ENCODE measurements at places on chromosomes 3 and 15.
A peak's percentile ranks its signal among the peaks of the same experiment; 100 is the strongest.

DNA sequence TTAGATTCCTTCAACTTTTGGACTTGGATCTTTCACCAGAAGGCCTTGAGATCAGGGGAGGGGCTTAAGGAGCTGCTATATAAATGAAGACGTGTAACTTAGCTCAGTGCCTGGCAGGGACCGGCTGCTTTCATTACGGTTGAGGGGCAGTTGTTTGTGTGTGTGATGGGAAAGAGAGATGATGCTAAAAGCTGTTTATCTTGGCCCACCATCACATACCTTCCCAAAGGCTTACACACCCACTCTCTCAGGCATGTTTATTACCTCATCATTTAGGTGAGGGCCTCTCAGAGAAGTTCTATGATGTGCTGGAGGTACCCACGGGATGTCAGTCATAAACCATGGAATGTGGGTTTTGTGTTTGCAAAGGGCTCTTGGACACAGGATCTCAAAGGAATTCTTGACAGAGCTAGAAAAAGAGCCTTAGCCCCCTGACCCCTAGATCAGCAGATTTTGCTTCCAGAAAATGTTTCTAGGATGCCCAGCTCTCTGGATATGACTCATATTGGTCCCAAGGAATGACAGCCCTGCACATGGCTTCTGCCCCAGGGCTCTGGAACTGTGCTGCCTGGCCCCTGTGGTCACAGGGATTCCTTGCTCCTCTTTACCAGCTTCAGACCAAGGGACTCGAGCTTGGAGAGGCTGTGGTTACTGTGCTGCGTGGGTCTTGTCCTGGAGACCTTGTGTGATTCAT, 15.9 kb upstream of the SMAD3 start:
- no peak for DNase-seq

DNA sequence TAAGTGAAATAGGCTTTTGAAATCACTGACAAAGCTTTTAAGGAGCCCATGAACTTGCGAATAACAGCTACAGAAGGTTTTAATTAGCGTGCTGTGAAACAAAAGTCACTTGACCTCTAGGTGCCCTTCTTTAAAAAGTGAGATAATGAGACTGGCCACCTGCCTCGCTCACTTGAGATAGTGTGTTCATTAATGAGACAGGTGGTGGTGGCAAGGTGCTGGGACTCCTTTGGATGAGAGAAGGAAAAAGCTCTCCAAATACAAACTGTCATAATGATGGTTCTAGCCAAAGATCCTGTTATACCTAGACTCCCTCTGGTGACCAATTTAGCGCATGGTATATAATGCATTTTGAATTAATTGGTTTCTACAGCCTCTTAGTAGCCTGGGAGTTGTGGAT, 22.7 kb upstream of the IREB2 start:
- no peak for DNase-seq

GRCh38 chr15:42035435-42035761, 14.6 kb upstream of the PLA2G4E start:
- DNase-seq = no peak

- no peak for DNase-seq
These were observed at the start of gene COL7A1 for GRCh38 chr3:48595075-48595525. Gene COL7A1 (minus strand): TSS chr3:48595329. CDS start chr3:48595159, 170 bp downstream.

GRCh38 chr15:68515371-68516095, 63.3 kb upstream of the CORO2B start:
- no peak for DNase-seq

- DNase-seq = no peak
These were observed 15.0 kb downstream of the DNAH1 start for GRCh38 chr3:52331091-52331490.

DNA sequence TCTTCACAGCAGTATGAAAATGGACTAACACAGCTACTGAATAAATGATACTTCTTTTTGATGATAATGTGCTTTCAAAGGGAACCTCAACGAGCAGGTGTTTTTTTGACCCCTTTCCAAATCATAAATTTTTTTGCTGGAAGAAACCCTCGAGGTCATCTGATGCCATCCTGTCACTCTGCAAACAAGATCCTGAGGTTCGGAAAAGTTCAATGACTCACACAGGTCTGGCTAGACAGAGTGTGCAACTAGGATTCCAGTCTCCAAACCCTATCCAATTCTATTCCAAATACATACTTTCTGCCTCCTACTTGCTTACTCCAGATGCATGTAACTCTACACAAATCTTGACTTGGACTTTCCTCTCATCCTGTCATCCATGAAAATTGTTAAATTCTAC, 124.7 kb downstream of the NEDD4 start:
- DNase-seq = no peak

- peak; percentile 15 for DNase-seq
These were observed 5.4 kb downstream of the TYRO3 start for GRCh38 chr15:41564286-41564959.

GRCh38 chr15:101176625-101177024, 75.2 kb downstream of the CHSY1 start:
- no peak for DNase-seq

GRCh38 chr3:148319161-148319915, 378.4 kb upstream of the AGTR1 start:
- DNase-seq = no peak

DNA sequence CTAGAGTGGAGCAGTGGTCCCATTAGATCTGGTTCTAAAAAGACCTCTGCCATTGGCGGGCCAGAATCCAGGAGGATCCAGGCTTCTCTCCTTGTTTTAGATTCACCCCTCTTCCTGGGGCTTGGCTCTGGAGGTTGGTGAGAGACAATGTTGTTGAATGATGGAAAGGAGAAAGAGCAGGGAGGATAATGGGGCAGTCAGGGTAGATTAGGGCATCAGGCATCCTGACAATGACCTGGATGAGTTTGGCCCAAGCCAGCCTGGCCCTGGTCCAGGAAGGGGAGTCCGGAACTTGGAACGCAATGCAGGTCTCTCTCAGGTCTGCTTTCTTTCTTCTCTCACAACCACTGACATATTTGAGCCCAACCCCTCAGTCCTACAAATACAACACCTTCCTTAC, 260.1 kb upstream of the RASGRP1 start:
- no peak for DNase-seq

- no peak for DNase-seq
These were observed 33.5 kb downstream of the RPL22L1 start for GRCh38 chr3:170836491-170836890.

GRCh38 chr3:43290956-43291355, 4.6 kb downstream of the SNRK start:
- DNase-seq = no peak

DNA sequence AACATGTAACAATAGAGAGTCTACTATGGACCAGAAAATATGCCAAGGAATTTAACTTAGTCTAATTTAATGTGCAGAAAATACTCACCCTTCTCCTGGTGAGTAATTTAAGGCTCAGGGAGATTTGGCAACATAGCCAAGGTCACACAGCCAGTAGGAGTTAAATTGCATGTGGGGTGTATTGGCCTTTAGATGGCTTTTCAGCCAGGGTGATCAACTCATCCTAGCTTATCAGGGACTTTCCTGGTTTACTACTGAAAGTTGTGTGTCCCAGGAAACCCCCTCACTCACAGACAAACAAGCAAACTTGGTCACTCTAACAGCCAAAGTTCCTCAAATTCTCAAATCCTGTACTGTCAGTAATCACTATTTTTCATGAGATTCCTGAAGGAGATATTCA, 2.6 kb upstream of the SLC9A9 start:
- DNase-seq = no peak

DNA sequence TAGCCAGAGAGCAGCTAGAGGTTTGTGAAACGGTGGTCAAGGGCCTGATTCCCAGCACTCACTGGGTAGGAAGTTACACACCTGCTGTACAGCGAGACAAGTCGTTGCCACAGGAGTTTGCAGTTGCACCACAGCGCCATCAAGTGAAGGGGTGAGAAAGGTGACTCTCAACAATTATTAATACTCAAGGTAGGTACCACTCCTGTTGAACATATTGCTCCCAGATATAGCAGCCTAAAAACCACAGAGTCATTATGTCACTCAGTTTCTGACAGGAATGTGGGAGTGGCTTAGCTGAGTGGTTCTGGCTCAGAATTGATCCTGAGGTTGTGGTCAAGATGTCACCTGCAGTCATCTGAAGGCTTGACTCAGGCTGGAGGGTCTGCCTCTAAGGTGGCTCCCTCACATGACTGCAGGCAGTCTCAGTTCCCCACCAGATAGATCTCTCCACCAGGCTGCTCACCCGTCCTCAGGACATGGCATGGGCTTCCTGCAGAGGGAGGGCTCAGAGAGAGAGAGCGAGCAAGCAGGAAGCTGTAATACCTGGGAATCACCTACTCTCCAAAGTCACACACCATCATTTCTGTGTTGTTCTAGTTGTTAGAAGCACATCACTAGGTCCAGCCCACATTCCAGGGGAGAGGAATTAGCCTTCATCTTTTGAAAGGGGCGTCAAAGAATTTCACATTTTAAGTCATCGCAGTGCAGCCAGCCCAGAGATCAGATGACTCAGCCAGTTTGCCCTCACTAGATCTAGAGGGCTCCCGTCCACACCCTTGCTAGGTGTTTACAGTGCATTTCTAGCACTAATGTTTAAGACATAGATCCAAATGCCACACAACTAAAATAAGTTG, 17.0 kb upstream of the ANO10 start:
- no peak for DNase-seq

DNA sequence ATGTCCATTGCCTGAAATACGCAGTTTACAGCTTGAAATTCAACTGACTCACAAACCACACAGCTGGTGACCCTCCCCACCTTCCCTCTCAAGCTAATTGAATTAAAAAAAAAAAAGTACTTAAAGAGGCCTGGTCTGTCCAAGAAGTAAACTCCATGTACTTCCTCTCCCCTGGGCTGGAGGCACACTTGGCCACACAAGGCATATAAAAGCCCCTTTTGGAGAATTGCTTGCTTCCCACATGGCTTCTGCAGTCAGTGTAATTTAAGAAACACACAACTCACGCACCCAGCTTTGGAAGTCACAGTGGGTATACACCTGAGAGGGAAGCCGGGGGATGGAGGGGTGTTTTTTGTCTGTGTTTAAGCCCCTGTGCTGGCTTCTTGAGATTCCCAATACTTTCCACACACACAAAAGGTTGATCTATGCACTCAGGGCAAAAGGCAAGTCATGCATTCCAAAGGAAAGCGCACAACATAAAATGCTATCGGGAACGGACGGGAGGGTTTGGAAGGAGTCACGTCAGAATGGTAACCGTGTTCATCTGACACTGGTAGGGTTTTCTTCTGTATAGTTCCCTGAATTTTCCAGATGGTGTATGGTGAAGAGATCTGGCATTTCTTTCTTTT, 106.6 kb upstream of the ALDH1A3 start:
- DNase-seq = no peak

GRCh38 chr3:141178551-141178950, 53.1 kb upstream of the PXYLP1 start:
- no peak for DNase-seq

DNA sequence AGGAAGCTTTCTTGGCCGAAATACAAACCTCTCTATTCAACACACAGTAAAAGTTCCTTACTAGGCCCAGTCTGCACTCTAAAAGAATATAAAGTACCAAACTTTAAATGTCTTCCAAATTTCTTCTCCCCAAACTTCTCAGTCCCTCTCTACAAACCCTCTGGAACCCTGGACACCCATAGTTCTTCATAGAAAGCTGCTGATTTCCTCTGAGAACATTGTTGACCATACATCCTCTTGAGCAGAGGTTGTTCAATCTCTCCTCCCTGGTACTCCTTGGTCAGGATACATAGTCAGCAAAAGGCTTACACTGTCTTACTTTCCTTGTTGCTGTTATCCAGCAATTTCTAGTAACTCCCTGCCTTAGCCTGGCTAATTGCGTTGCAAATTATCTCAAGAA, 3.1 kb upstream of the ACAP2 start:
- DNase-seq = no peak

- DNase-seq = no peak
These were observed 14.4 kb upstream of the GNAI2 start for GRCh38 chr3:50221411-50222168.

GRCh38 chr15:31511707-31512310, 185.2 kb downstream of the KLF13 start:
- no peak for DNase-seq

GRCh38 chr15:99845009-99845408, 111.8 kb upstream of the LYSMD4 start:
- no peak for DNase-seq

DNA sequence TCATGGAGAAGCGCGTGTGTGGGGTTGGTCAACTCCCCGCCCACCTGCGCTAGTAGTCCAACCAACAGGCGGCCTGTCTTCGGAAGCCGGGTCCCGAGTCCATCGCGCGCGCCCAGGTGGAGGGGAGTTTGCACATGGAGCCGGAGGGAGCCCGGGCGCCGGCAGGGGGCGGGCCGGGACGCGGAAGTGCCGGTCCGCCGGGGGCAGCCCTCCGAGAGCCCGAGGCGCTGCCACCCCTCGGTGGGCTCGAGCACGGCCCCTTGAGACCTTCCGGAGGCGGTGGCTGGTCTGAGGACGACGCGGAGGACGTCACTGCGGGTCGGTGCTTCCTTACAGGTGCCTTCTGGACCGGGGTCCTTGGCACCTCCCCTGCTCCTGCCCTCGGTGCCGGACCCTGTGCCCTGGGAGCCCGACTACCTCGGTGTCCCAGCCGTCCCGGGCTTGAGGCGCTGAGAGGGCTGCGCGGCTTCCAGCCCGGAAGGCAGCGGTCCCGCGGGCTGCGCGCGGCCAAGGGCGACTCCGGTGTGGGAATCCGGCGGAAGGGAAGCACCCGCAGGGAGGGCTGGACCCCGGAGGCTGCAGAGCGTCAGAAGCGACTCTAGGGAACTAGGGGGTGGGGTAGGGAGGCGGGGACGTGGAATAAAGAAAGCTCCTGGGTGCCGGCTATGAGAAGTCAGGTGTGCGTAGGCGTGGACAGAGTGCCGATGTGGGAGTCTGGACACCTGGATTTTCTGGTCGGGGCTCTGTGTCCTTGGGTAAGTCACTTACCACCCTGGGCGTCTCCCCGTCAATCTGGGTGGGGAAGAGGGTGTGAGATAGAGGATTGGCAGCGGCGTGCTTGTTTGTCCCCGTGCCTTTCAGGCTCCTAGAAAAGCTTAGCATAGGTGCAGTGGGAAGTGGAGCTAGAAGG, 212.3 kb downstream of the FGF12 start:
- no peak for DNase-seq

- DNase-seq = no peak
These were observed 182.2 kb downstream of the CFAP20DC start for GRCh38 chr3:58867621-58868020.

DNA sequence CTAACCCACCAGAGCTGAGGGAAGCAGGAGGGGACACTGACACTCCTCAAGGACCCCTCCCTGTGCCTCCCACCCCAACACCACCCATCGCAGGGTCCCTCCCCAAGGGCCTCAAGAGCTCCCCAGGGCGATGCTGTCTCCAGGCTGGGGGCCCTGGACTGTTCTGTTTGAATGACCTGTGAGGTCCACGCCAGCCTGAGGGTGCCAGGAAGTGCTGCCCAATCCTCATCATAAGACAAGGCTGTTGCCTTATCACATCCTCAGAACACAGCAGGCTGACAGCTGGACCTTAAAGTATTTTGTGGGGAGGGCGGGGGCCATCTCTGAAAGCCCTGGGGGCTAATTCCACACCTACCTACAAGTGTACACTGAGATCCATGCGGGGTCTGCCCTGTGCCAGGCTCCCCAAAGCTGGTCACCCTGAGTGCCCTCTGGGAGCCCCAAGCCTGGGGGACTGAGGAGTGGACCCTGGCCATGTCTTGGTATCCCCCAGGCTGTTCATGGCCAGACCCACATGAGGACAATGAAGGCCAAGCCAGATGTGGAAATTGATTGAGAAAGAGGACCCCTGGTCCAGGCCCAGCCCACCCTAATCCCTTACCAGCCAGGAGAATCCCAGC, 23.8 kb upstream of the GOLGA6C start:
- DNase-seq = no peak
